Dermis microvascular lymphatic vessel endothelial cell (primary cell): ENCODE measurements at places on chromosomes 1 and 21. TPM values are rescaled to one million over a fixed set of nuclear protein-coding genes. Genes with fewer than 3 reads are reported as not detected.

Gene SYT14
- total RNA-seq, result 0.13 TPM in 2 replicates

Gene RPE65
- not detected in 2 replicates for total RNA-seq

Gene KPRP
- not detected in 2 replicates for total RNA-seq

Gene GABPA
- total RNA-seq, result 27.7 and 29.3 TPM in 2 replicates

Gene CD164L2
- total RNA-seq, result not detected in 2 replicates

Gene CRNN
- total RNA-seq, result not detected in 2 replicates

Gene GFI1
- total RNA-seq, result under 0.01 TPM in 1 of 2 replicates, not detected in the other

Gene IQGAP3
- 6.8 and 12.8 TPM in 2 replicates for total RNA-seq

Gene DTL
- total RNA-seq, result 10.6 and 11.4 TPM in 2 replicates

Gene GJC2
- 8.0 and 17.1 TPM in 2 replicates for total RNA-seq

Gene MYBPH
- not detected in 2 replicates for total RNA-seq

Gene LCA5L
- 0.26 and 0.38 TPM in 2 replicates for total RNA-seq

Gene USP16
- 16.4 and 23.4 TPM in 2 replicates for total RNA-seq

Gene SPATA45
- total RNA-seq, result not detected in 2 replicates

Gene CFAP74
- not detected in 2 replicates for total RNA-seq

Gene CELA3B
- total RNA-seq, result 0.13 TPM in 1 of 2 replicates, not detected in the other

Gene NTNG1
- 0.13 TPM in 2 replicates for total RNA-seq

Gene HPCA
- total RNA-seq, result not detected in 2 replicates

Gene SH2D1B
- 0.13 TPM in 1 of 2 replicates, not detected in the other for total RNA-seq

Gene RHOU
- total RNA-seq, result 18.9 and 31.5 TPM in 2 replicates

Gene AZIN2
- total RNA-seq, result 0.64 and 1.3 TPM in 2 replicates

Gene LRRC8D
- 8.3 and 10.0 TPM in 2 replicates for total RNA-seq
